ENCODE measurements at places on chromosomes 4 and X.

GRCh38 chr4:25811841-25812240, 50.9 kb downstream of the SEL1L3 start:
- no peak for DNase-seq

- DNase-seq: peak; percentile 7
These were observed 541 bp downstream of the AIMP1 start for GRCh38 chr4:106316773-106317409.

DNA sequence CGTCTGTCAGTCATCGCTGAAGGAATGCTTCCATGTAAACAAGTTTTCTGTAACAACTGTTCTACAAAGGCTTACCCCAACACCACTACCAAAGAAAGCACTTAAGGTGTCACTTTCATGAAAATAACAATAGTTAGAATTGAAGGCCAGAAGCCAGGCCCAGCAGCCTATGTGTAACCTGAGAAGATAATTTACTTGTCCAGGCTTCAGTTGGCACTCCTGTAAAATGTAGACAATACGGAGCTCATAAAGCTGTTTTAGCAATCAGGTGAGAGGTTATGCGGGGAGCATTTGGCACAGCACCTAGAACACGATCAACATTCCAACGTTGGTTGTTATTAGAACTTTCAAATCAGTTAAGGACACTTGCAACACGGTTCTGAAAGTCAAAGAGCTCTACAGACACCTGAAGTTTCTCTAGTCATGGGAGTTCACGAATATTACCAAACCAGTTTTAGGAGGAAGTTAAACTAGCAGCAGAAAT, 15.7 kb downstream of the ADGRA3 start:
- no peak for DNase-seq

DNA sequence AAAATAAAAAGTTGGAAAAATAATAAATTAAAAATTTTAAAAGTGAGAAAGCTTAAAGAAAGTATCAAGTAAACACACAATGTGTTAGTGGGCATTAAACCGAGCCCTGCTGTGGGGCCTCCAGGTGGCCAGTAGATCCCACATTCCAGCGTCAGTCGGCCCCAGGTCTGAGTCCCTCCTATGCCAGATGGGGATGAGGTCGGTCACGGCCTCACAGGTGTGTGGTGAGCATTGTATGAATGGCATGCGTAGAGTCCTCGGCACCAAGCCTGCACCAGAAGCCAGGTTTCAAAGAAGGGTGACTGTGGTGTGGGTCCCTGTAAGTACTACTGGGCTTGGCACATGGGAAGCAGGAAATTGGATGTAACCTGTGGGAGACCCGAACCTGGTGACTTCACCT, 75.6 kb upstream of the MSX1 start:
- DNase-seq: no peak

DNA sequence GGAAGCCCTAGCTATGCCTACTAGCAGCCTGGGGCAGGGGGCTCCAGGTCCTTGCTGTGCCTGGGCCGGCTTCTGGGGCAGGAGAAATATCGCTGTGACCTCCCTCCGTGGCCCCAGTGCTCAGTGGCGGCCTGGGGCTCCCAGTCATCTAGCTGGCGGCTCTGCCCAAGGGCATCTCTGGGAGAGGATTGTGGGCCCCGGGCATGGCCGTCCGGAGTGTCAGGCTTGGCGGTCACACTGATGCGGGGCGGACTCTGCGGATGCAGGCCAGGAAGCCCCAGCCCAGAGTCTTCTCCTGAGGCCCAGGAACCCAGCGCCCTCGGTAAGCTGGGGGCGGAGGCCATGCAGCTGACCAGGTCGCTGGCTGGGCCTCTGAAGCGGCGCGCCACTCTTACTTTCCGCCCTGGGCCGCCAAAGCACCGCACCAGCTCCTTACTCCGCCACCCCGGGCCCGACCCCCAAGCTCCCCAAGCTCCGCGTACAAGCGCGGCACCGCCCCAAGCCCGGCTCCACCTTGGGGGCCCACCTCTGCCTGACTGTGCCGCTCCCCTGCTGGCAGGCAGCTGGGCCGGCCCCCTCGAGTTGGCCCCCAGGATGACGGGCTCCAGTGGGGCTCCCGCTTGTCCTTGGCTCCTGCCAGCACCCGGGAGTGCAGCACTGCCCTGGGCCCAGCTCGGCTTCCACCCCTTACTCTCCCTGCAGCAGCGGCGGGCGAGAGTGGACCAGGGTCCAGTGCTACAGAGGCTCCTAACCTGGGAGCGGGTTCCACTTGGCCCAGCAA, 720.0 kb downstream of the PCDH18 start:
- no peak for DNase-seq

- DNase-seq: no peak
These were observed 8.6 kb upstream of the MBNL3 start for GRCh38 chrX:132497432-132497831.

- no peak for DNase-seq
These were observed 330.5 kb downstream of the HNRNPD start for GRCh38 chr4:82043081-82043808.

GRCh38 chr4:6854098-6854744, 55.4 kb upstream of the TBC1D14 start:
- DNase-seq: no peak

- DNase-seq: no peak
These were observed 546 bp downstream of the ZRSR2 start for GRCh38 chrX:15790769-15791290.

DNA sequence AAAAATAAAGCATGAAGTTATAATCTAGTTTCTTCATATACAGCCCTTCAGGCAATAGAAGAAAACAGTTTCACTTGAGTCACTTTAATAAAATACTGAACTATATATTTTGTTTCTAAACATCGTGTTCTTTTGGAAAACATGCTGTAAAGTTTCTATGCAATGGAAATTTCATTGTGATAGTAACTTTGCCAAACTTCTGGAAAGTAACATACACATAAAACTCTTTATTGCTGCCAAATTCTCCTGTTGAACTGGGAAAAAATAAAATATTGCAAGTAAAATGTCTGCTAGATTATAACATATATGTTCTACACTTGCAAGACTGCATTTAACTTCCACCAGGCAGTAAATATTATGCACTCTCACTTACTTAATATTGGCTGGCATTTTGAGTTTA, 635.4 kb downstream of the SPRY1 start:
- no peak for DNase-seq

Data from LHCN-M2 (cell line).